ENCODE measurements at places on chromosomes 12 and 14.

DNA sequence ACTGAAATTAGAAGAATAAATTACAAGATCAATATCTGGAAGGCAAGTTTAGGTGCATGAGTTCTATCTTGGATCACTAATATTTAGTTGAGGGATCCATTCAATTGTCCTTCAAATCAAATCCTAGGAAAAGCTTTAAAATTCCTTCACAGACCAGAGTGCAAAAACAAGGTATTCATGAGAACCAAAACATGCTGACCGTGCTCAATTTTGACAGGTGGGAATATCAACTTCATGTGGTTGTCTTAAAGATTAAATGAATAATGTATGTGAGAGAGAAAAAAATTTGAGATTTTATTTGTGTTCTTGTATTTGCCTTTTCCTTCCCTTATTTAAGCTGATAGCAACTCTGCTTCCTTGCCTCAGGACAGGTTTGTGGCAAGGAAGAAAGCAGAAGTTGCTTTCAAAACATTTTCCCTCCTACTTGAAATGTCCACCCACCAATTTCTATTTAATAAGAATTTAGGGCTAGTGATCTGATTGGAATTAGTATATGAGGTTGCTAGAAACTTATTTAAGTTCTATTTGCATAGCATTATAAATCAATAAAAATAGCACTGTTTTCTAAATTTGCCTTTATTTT lies 4.9 kb upstream of the PPP1R12A start:
- no peak for DNase-seq

DNA sequence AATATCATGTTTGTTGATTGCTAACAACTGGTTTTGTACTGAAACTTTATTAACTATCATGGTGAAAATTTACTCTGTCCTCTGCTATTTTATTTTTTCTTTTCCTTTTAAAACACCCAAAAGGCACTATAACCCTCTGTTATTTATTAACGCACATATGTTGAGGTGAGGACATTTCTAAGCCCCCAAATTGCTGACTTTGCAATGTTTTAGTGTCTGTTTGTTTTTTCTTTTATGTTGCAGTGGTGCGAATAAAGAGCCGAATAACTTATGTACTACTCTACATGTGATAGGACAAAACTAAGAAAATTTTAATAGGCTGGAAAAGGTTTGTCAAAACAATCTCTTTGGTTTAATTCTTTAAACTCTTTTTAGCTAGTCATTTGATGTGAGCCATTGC lies 24.5 kb upstream of the PAWR start:
- DNase-seq, result no peak

- DNase-seq, result no peak
These were observed 2.3 kb downstream of the ATXN7L3B start for GRCh38 chr12:74539765-74540526.

DNA sequence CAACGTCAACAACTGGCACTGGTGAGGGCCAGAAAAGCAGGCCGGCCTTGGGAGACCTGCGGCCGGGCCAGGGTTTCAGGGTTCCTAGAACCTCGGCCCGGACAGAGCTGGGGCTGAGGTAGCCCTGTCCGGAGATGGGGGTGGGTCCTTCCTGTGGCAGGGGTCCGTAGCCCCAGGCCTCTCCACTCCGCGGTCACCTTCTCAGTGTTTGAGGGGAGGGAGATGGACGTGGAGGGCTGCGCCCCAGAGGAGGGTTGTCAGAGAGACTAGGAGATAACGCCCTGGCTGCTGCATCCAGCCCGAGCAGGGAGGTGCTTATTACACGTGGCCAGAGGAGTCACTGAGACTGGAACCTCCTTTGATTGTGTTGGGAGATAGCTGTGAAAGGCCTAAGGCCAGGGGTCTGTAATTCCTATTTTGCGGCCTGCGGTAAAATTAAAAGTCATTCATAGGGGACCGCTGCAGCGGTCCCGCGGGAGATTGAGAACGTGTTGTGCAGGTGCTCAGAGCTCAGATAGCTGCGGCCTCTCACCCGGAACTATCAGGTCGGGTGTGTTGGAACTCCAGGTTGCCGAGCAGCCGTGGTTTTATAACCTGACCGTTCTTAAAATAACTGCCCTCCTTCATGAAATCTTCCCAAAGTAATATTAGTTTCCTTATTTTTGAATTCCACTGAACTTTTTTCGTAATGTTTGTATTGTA lies 507 bp downstream of the AHSA1 start:
- DNase-seq, result no peak

DNA sequence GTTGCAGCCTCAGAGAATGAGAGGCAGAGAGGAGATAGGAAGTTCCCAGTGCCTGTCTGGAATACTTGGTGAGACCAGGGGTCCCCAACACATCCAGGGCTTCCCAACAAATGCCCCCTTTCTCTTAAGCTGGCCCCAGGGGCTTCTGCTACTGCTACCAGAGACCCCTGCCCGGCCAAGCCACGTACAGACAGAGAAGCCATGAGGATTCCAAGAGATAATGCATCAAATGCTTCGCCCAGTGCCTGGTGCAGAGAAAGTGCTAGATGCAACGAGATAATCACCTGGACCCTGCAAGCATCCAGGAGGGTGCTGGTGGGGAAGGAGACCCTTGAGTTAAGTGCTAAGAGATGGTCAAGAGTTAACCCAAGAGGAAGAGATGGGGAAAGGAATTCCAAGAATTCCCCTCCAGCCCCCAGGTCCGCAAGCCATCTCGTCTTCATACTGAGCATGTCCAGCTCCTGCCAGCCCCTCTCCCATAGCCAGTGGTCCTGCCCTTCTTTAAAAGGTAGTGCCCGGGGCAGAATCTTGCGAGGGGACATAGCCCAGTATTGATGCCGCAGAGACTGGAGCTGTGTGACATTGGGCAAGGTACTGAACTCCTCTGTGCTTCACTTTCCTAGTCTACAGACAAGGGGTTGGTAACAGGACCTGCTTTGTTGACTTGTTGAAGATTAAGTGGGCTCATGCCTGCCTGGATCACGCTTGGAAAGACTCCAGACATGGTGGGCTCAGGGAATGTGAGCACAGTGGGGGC lies 103.3 kb downstream of the CALM1 start:
- DNase-seq, result no peak

GRCh38 chr12:45532113-45532512 lies 197.4 kb upstream of the ARID2 start:
- DNase-seq, result no peak

- no peak for DNase-seq
These were observed 115.6 kb downstream of the CCER1 start for GRCh38 chr12:90839346-90839745.

DNA sequence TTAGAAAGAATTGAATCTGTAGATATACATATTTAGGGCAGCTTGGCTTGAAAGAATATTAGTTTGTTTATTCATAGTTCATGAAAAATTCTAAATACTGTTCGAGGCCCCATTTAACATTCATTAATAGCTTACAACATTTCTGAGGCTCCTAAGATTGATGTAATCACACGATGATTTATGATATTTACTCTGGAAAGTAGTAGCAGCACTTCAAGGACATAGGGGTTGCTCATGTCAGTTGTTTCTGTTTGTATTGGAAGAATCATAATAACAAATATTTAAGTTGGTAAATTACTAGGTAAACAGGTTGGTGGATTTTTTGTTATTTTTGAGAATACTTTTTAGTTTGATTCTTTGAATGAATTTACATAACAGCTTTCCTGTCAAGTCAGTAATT lies 30.4 kb downstream of the CAND1 start:
- DNase-seq, result no peak

GRCh38 chr14:103891667-103892215 lies 36.5 kb upstream of the TDRD9 start:
- DNase-seq, result no peak

GRCh38 chr12:88946372-88946997 lies 366.2 kb upstream of the KITLG start:
- DNase-seq, result no peak

DNA sequence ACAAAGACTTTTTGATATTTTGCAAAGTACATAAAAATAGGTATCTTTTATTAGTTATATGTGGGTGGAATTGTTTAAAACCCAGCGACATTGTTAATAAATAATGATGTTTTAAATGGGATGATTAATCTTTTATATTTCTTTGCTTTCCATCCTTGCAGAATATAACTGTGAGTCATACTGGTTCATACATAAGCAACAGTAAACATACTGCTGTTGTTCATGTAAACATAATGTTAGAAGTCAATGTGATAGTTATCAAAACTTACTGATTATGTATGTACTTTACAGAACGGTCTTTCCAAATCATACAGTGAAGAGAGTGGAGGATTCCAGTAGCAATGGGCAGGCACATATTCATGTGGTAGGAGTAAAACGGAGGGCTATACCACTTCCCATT lies 119.8 kb downstream of the ARID2 start:
- no peak for DNase-seq

- no peak for DNase-seq
These were observed 3.7 kb downstream of the BATF start for GRCh38 chr14:75525969-75526368.

- DNase-seq, result no peak
These were observed 286.6 kb upstream of the RGS6 start for GRCh38 chr14:71645656-71646055.

DNA sequence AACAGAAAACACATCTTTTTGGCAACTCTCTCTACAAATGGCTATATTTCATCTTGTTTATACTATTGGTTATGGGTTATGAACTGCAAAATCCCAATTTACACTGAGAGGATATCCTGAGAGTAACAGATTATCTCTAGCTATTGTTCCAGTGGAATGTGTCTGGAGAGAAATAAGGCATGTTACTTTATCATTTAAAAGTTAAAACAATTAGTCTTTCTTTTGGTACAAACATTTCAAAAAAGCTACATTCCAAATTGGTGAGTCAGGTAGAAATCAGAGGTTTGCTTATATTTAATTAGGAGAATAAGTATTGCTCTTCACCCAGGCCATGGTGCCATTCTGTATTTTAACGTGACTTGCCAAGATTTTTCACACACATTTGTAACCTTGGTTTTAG lies 411.6 kb downstream of the CCER1 start:
- no peak for DNase-seq

GRCh38 chr12:94783862-94784261 lies 133.5 kb upstream of the TMCC3 start:
- DNase-seq, result no peak

DNA sequence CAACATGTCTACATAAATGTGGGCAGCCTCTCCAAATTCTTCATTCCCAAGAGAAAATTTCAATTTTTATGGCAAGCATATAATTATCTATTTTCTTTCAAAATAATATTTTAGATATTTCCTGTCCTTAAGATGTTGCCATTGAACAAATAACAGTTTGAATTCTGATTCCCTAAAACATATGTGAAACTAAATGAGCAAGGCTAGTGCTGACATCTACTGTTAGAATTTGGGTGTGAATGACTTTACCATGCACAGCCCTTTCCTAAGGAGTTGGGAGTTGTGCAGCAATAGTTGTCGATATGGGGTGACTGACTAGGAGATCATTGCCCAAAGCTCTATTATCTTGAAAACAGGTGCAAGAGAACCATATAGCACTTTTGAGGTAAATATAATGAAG lies 108.2 kb upstream of the SLC38A4 start:
- DNase-seq, result no peak

DNA sequence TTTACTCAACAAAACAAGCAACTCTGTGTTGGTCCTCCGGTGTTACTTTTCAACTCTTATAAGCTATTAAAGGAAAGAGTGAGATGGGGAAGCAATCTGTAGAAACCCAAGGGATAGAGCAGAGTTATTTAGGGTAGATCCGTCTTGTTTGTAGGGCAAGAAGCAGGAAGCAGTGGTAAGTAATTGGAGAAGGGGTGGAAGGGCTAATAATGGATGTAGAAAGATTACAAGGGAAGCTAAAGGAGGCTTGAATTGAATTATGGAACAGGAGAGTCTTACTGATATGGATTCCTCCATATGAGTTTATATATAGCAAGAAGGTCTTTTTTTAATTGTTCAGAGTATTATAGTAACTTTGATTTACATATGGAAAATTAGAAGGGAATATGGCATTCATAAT lies 72.7 kb downstream of the MNAT1 start:
- DNase-seq, result no peak

GRCh38 chr12:57813971-57814772 lies 4.4 kb downstream of the AVIL start:
- no peak for DNase-seq

GRCh38 chr14:38409071-38409705 lies 153.3 kb upstream of the CLEC14A start:
- DNase-seq, result no peak

DNA sequence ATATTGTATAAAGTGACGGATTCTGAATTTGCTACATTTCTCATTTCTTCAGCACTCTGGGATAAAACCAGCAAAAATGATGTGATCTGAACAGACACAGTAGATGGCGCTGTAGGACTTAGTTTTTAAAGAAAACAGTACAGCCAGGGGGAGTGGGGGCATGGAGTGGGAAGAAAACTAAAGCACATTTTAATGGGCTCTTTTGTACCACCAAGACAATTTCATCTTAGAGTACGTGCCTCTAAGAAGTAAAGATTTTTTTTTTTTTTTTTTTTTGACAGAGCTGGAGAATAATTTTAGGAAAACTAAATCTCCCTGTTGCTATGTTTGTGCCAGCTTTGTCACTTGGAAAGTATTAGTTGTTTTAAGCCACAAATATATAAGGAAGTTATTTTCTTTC lies 124.4 kb downstream of the RAD51B start:
- no peak for DNase-seq

- no peak for DNase-seq
These were observed 10.9 kb upstream of the ZNF740 start for GRCh38 chr12:53169644-53170043.

DNA sequence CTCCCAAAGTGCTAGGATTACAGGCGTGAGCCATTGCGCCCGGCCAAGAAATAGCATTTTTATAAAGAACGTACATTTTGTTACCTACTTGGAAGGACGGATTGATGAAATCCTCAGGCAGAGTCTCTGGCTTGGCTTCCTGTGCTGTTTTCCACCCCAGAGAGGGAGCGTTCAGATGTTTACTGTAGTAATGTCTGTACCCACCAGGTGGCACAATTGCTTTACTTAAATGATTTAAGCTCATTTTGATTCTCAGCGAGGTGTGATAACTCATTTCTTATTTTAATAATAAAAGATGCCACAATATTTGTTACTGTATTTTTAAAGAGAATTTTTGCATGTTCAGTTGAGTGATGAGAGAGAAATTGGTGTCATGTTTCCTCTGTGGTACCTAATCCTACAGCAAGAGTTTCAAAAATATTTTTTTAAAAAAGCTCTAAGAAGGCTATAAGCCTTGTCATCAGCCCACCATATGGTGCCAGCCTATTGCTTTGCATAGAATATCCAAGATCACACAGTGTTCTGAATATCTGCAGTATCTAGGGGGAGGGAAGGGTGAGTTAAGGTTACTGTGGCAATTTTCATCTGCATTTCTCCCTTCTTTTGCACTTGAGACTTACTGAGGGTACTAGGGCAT lies 82.6 kb upstream of the TRAF3 start:
- peak; percentile 17 for DNase-seq
